ENCODE measurements at places on chromosomes 16 and 17.

GRCh38 chr16:7372095-7372494 lies 39.5 kb downstream of the RBFOX1 start:
- no peak for DNase-seq

DNA sequence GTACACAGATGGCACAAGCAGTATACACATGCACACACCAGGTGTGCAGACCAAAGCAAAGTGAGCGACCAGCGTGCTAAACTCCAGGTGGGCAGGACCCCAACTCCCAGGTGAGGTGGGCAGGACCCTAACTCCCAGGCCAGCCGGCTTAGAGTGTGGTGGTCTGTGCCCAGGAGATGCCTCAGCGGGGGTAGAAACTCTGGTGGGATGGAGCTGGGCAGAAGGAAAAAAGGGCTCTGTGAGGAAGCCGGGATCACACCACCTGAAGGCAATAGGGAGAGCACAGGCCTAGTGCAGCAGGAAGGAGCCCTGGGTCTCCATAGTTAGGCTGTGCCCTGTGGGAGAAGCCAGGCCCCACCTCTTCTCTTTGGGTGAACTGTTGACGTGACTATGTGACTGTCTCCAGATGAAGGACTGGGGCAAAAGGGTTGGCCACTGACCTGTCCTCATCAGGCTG lies 1.6 kb upstream of the FOXJ1 start:
- DNase-seq, result no peak

- DNase-seq, result no peak
Observed at GRCh38 chr17:49067163-49067562, 65.4 kb upstream of the B4GALNT2 start.

DNA sequence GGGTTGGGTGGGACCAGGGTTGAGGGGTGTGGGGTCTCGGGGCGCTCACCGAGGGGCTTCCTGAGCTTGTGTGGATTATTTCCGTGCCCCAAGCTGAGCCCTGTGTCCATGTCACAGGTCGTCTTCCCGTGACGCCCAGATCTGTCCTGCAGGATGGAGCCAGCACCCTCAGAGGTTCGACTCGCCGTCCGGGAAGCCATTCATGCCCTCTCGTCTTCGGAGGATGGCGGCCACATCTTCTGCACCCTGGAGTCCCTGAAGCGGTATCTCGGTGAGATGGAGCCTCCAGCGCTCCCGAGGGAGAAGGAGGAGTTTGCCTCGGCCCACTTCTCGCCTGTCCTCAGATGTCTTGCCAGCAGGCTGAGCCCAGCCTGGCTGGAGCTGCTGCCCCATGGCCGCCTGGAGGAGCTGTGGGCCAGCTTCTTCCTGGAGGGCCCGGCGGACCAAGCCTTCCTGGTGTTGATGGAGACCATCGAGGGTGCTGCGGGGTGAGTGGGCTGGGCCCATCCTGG lies 1.0 kb downstream of the TELO2 start:
- no peak for DNase-seq

DNA sequence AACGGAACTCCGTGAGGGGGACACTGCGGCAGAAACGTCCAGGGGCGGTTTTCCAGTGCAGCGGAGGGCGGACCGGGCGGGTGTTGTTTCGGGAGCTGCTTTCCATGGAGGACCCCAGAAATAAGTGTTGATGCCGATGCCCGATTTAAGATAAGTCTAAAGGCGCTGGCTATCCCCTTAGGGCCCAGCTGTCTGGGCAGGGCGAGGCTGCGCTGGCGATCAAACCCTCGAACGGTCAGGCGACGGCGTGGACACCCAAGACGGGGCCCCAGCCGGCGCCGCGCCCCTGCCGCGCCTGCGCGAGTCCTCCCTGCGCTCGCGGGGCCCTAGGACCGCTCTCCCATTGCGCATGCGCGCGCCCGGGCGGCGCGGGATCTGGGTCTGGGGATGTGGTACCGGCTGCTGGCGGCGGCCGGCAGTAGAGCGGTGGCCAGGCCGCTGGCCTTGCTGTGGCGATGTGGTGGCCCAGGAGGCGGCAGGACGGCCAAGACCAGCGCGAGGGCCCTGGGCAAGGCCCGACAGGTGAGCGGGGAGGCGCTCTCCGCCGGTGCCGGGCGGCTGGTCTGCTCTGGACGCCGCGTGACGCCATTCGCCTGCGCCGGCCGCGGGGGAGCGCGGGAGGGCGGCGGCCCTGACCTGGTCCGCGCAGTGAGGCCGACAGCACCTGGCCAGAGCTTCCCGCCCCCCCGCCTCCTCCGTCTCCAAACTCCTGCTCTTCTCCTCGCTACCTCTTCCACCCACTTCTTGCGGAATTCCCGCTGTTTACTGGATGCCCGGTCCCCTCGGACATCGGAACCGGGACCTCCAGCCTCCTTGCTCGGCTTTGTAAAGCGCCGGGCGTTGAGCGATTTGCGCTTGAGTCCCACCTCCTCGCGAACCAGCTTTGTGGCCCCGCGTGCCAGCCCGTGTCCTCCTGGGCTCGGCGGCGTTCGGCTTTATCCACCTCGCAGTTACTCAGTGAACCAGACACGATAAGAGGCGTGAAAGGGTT lies 24.0 kb downstream of the DEF8 start:
- peak; percentile 98 for DNase-seq

- no peak for DNase-seq
Observed at GRCh38 chr16:23498863-23499262, 11.4 kb downstream of the GGA2 start.

- DNase-seq, result no peak
Observed at GRCh38 chr16:64687786-64688185, 434.1 kb downstream of the CDH11 start.

DNA sequence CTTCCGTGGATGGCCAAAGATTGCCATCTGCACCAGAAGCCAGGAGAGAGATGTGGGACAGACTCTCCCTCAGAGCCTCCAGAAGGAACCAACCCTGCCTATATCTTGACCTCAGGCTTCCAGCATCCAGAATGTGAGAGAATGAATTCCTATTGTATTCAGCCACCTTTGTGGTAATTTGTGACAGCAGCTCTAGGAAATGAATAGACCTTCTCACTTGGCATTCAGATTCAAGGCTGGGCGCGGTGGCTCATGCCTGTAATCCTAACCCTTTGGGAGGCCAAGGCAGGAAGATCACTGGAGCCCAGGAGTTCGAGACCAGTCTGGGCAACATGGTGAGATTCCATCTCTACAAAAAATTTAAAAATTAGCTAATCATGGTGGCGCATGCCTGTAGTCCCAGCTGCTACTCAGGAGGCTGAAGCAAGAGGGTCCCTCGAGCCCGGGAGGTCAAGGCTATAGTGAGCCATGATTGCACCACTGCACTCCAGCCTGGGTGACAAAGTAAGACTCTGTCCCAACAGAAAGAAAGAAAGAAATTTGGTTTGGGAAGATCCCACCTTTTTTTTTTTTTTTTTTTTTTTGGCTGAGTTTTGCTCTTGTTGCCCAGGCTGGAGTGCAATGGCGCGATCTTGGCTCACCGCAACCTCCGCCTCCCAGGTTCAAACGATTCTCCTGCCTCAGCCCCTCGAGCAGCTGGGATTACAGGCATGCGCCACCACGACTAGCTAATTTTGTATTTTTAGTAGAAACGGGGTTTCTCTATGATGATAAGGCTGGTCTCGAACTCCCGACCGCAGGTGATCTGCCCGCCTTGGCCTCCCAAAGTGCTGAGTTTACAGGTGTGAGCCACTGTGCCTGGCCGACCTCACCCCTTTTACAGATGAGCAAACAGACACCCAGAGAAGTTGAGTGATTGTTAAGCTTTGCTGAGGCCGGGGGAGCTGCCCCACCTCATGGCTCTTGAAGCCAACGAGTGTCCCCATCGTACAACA lies 4.3 kb upstream of the CPSF4L start:
- DNase-seq, result no peak

DNA sequence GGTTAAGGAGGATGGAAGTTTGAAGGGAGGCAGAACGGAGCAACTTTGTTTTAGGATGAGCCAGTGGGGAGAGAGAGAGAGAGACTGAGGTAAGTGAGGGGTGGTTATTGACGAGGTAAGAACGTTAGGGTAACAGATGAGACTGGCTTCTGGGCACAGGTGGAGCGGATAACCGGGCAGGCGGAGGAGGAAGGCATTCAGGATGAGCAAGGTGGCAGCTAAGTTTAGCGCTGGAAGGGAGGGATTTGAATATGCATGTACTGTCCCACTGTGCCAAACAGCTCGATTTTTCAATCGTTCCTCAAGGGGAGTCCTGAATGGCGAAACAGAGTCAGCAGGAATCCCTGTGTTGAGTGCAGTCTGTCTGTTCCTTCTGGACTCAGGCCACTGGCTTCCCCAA lies 35.8 kb downstream of the CACNG3 start:
- no peak for DNase-seq

- no peak for DNase-seq
Observed at GRCh38 chr16:5604770-5605169, 507.2 kb upstream of the EEF2KMT start.

Measured in hypothalamus (tissue), 51 donors.